ENCODE measurements at places on chromosomes 6 and 20. TPM values are rescaled to one million over a fixed set of nuclear protein-coding genes. Genes with fewer than 3 reads are reported as not detected.

Gene DZANK1
- total RNA-seq: 1.3 TPM

Gene ACTR5
- total RNA-seq: 6.3 TPM

- no peak for DNase-seq
These were observed 37.6 kb downstream of the ANKS1A start for GRCh38 chr6:34926655-34927054.

GRCh38 chr6:107819217-107819616 is 4.9 kb downstream of the SCML4 start:
- no peak for DNase-seq

DNA sequence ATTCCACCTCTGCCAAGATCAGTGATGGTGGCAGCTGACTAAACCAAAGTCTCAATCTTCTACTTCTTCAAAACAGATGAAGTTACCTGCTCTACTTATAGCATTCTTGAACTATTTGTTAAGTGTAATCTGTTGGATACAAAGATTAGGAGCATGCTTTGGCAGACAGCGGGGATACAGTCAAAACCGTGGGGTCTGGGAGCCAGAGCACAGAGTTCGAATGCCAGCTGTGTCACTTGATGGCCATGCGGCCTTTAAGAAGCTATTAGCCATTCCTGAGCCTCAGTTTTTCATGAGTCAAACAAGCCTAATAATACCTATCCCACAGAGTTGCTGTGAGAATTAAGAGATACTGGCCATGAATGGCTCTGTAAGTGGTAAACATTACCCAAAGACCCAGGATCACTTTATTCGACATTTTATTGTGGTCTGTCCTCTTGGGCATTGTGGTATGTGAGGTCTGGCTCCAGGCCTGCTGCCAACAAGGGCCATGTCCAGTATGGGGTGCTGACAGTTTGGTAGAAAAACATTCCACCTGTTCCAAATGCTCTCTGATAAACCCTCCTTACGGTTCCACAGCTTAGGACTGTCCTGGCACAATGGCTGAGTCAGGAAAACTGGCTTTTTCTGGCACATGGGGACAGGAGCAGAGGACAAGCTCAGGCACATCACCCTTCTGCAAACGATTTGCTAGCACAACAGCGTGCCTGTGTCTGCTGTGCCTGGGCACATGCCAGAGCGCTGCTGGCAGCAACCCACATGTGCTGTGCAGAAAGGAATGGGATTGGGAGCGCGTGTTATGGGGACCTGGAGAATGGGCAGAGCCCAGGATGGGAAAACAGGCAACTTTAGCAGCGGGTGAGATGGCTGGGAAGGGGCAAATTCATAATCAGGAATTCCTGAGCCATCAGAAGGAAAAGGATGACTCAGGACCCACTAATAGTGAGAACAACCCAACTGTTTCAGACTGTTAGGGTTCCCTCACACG is 15.7 kb upstream of the FAM83C start:
- DNase-seq: no peak

- DNase-seq: no peak
These were observed 37.5 kb upstream of the TMEM170B start for GRCh38 chr6:11500008-11500407.

DNA sequence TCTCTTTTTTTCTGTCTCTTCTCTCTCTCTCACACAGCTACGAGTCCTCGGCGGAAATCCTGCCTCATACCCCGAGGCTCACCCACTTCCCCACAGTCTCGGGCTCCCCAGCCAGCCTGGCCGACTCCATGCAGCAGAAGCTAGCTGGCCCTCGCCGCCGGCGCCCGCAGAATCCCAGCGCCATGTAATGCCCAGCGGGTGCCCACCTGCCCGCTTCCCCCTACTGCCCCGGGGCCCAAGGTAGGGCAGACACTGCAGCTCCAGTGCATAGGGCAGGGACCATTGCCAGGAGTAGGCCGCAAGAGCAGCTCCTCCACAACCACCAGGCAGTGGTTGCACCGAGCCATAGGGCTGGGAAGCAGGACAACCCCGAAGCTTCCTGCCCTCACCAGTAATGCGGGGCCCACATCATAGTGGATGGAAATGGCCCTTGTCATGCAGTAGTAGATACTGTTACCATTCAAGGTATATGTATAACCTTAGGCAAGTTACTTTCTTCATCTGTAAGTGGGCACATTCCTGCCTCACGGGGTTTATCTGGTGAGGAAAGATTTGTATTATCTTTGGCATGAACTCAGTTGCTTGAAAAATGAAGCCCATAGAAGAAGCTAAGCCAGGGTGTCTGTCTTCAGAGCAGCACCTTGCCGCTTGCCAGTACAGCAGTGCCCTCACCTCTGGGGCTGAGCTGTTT is 36.9 kb upstream of the ID1 start:
- DNase-seq: no peak

DNA sequence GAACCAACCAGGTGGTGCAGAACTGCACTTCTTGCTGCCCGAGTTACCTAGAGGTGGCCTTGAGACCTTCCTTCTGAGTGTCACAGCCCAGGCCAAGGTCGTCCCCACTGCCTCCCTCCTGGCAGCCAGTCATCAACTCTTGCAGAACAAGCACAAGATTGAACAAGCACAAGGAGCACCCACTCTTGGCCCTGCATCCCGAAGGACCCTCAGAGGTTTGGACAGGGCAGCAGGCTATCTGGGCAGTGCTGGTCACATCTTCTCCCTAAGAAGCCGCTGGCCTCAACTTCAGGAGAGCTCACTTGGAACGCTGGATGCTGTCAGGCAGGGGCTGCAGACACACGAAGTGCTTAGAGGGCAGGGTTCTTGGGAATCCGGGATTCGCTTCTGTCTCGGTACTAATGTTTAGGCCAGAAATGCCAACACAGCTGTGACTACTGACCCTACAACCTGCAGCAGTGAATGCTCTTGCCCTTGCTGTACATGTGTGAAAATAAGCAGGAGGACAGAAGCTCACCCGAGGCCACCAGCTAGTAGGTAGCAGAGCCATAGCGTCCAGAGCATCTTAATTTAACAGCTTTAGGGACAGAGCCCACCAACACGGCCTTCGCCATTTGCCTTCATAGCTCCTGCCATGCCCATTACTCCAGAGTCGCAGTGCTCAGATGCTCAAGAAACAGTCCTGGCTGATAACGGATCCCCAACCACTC is 4.0 kb upstream of the ACSS1 start:
- DNase-seq: no peak

DNA sequence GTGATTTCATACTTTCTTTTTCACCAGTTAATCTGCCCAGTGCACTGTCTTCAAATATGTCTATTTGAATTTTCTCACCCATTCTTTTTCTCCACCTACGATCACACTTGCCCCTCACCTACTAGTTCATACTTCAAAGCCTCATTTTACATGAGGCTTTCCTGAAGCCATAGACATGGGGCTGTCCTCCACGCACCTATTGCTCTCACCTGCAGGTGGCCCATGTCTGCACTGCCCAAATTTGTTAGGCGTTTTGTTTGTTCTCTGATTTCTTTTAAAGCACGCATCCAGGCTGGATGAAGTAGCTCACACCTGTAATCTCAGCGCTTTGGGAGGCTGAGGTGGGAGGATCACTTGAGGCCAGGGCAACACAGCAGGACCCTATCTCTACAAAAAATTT is 106.8 kb upstream of the RIPOR2 start:
- no peak for DNase-seq

- no peak for DNase-seq
These were observed 64.0 kb downstream of the ARHGAP18 start for GRCh38 chr6:129645830-129646579.

- DNase-seq: no peak
These were observed 58.7 kb upstream of the REV3L start for GRCh38 chr6:111541682-111542065.
